ENCODE measurements at places on chromosomes 12 and 14.

GRCh38 chr14:54257424-54257823 lies 139.4 kb upstream of the CDKN3 start:
- DNase-seq: no peak

DNA sequence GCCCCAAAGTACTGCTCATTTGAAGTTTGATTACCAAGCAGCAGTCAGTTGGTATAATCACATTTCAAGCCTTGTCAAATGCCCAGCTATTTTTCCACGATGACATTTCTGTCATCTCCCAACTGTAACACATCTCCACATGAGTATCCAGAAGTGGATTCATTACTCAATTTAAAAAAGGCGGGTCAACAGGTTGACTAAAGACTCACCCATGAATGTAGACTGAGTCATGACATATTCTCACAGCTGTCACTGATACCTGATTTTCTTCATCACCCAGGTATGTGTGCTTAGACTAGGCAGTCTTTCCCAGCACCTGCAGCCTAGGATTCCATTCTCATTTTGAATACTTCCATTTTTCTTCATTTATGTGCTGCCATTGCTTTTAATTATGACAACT lies 75.1 kb upstream of the DBX2 start:
- no peak for DNase-seq

DNA sequence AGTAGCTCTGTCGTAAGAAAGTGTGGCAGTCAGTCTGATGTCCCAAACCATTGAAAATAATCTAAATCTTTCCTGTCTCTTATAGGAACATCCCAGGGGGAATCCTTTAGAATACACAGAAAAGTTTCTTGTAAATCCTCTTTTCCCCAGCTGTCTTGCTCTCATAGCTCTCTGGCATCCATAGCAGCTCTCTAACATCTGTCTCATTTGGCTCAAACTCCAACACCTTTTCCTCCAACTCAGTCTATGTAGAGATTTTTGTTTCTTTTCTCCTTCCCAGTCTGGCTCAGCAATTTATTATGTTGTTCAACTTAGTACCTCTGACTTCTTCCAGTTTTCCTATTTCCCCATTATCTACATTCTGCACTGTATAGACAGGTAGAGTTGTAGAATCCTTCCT lies 84.4 kb upstream of the NEDD1 start:
- DNase-seq: no peak

- DNase-seq: no peak
These were observed 37.4 kb downstream of the SUSD6 start for GRCh38 chr14:69648480-69649451.

- DNase-seq: peak; percentile 41
These were observed 58.3 kb upstream of the JDP2 start for GRCh38 chr14:75369506-75369905.

- DNase-seq: peak; percentile 18
These were observed 46.3 kb downstream of the NTS start for GRCh38 chr12:85920324-85920947.

- no peak for DNase-seq
These were observed 376.3 kb upstream of the RGS6 start for GRCh38 chr14:71555654-71556559.

DNA sequence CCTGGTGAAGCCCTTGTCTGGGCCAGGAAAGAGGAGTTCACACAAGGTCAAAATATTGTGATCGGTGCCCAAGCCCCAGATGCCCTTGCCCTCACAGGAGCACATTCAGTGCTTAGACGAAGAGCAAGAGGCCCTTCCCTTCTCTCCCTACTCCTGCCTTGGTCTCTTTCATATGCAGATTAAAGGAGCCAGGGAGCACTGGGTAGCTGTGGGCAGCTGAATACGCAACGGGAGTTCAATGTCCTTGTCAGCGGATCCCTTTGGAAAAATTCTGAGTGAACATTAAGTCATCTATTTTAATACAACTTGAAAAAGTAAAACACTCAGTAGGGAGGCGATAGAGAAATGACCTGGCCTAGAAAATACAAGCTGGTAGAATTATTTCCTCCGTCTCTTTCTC lies 1489.4 kb downstream of the AACS start:
- DNase-seq: no peak

DNA sequence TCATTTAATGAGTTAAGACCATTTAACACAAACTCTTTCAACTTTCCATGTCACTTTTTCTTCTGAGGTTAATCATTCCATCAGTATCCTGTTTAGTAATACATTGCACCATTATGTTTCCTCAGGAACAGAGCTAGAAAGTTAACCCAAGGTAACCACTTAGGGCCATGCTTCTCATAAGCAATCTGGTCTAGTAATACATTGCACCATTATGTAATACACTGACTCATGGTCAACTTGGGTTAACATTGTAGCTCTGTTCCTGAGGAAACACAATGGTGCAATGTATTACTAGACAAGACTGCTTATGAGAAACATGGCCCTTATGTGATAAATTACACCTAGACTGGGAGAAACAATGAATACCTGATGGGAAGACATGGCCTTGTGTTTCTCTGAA lies 21.7 kb downstream of the ERH start:
- no peak for DNase-seq

GRCh38 chr12:68236421-68237059 lies 10.9 kb upstream of the IL26 start:
- peak; percentile 72 for DNase-seq

GRCh38 chr14:96710060-96710666 lies 87.0 kb upstream of the VRK1 start:
- DNase-seq: no peak

GRCh38 chr12:41587574-41587973 lies 399.5 kb downstream of the PDZRN4 start:
- no peak for DNase-seq

DNA sequence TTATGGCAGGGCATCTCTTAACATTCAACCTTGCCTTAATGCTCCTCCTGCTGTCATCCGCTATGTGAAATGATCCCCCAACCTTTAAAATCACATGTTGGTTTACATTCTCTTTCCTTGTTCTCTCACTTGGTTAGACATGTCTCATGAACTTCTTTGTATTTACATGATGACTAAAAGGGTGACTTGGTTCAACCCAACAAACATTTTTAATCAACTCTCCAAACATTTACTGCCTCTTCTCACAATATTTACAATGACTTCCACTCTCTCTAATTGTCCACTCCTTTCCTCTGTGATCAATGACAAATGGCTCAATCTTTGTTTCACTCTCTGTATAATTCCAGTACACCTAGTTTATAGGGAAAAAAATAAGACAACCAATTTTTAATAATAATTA lies 506.1 kb downstream of the NELL2 start:
- no peak for DNase-seq

- DNase-seq: no peak
These were observed 71.6 kb upstream of the PPM1H start for GRCh38 chr12:63006536-63006935.

DNA sequence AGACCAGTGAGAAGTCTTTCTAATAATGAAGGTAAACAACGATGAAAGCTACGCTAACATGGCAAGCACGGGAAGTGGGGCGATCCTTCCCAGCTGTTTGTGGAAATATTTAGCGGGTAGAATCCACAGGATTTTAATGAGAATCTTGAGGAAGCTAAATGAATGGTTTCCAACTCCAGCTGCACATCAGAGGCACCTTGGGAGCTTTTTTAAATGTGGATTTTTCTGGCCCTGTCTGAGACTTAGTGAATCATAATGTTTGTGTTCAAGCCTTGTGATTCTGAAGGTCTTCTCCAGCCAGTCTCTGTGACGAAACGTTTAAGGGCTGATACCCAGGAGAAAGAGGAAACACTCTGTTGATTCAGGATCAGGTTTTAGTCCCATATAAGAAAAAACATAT lies 169.8 kb downstream of the CAPZA3 start:
- no peak for DNase-seq

GRCh38 chr14:71716041-71716772 lies 216.0 kb upstream of the RGS6 start:
- DNase-seq: no peak

GRCh38 chr14:49928015-49928414 lies 35.1 kb downstream of the ARF6 start:
- no peak for DNase-seq

- no peak for DNase-seq
These were observed 332.1 kb downstream of the NELL2 start for GRCh38 chr12:44544018-44544417.

DNA sequence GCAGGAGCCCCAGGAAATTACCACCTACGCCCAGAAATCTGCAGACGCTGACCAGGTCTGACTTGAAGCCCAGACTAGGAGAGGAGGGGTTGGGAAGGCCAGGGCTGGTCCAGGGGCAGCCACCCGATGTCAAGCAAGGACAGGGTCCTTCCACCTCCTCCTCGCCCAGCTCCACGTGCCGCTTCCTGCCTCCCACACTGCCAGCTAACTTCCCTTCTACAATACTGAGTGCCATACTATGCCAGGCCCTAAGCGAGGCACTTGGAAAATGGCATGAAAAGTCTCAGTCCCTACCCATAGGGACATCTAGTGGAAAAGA lies 71.7 kb downstream of the SETD3 start:
- DNase-seq: no peak

DNA sequence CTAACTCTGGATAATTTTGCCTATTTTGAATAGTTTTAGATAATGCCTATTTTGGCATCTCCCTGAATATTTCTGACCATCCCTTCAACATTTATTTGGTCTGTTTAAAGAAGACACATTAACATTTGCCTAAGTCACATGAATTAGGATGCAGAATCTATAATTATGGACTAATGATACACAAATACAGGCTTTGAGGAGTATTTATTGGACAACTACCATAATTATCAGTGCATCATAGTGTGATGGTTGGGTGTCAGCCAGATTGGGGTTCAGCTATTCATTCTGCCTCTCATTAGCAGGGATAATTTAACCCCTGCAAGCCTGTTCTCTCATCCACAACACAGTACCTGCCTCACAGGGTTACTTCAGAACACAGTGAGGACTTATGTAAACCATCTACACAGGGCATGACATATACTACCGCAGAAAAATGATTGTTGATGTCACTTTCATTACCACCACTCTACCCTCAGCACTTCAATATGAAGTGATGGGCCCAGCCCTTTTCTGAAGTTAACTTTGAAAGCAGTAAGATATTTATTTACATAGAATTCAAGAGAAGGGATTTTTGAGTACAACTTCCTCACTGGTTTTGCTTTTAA lies 14.4 kb downstream of the PRKCH start:
- no peak for DNase-seq

GRCh38 chr12:98280152-98280551 lies 235.2 kb upstream of the TMPO start:
- no peak for DNase-seq

DNA sequence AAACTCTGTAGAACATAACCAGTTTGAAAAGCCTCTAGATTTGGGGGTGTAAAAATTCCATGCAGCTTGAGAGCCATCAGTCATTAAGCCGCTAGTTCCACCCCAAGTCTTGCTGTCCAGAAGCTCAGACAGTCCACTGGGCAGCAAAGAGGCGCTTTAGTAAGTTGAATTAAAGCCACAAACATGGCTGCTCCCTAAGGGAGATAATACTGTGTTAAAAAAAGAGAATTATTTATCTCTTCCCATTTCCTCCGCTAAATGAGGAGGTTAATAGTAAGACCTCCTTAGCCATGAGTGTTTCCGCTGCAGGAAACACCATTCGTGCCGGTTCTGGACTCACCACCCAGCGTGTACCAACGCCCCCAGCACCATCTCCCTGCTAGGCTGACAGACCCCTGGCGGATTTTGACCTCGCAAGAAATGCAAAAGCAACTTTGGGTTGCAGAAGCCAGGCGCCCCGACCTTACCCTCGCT lies 536 bp downstream of the TM7SF3 start:
- DNase-seq: peak; percentile 31

DNA sequence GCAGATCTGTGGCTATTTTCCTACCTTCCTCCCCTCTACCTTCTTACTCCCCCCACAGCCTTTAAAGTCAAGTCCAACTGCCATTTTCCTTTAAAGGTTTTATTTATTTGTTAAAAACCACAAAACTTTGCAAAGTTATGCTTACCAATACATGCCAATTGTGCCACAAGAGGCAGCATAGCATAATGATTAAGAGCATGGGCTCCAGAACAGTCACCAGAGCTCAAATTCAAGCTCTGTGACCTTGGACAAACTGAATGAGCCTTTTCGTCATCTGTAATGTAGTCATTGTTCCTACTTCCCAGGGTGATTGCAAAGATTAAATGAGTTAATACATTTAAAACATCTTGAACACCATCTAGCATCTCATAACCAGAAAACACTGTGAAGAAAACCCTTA lies 13.0 kb upstream of the FMNL3 start:
- DNase-seq: no peak

DNA sequence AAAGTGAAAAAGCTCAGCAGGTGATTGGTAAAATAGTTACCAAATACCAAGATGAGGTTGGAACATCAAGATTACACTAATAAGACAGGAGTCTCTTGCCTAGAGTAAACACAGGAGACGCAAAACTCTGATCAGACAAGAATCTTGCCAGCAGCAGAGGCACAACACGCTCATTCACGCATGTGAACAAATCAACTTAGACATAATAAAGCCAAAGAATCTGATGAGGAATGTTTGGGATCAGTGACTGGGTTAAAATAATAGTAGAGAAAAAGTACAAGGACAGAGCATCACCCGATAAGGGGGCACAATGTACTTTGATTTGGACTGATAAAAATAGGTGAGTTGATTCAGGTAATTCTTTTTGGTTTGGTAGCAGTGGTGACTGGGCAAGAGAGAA lies 159.5 kb upstream of the GRIP1 start:
- no peak for DNase-seq

DNA sequence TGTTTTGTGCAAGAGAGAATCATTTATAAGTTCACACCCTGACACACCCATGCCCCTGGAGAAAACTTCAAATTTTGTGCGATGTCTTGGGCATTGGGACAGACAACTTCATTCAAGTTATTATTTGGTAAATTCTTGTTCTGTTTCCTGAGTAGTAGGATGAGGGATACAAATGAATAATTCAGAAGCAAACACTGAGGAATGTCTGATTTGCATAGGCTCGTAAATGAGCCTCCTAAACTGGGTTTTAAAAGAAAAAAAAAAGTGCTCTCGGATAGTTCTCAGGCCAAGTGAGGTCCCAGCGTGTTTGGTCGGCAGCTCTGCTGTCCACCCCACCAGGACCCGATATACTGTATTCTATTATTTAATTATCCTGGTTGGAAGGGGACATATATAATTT lies 134.7 kb upstream of the CPM start:
- no peak for DNase-seq

- DNase-seq: no peak
These were observed 9.6 kb upstream of the BIN2 start for GRCh38 chr12:51333536-51333935.

- DNase-seq: no peak
These were observed 85.7 kb downstream of the KIF26A start for GRCh38 chr14:104224131-104224505.

GRCh38 chr14:83779266-83779665 lies 1750.7 kb upstream of the FLRT2 start:
- no peak for DNase-seq

GRCh38 chr14:21101802-21102413 lies 1.0 kb downstream of the TMEM253 start:
- no peak for DNase-seq

GRCh38 chr12:71214511-71215285 lies 56.9 kb upstream of the TSPAN8 start:
- no peak for DNase-seq

Data from hematopoietic multipotent progenitor cell treated with erythropoietin and hydrocortisone succinate and interleukin-3 and kit ligand, for 15 days (in vitro differentiated cells).